NCI-H2081 treated with DMSO at 0.1 percent for 48 hours (cell line): ENCODE measurements at places on chromosomes 5 and 9.

GRCh38 chr5:12125895-12126294, 221.6 kb upstream of the CTNND2 start:
- DNase-seq, result no peak

- no peak for DNase-seq
Measured at GRCh38 chr5:174188295-174188694, 142.8 kb downstream of the NSG2 start.

- no peak for DNase-seq
Measured at GRCh38 chr5:56309262-56309826, 76.2 kb upstream of the ANKRD55 start.

DNA sequence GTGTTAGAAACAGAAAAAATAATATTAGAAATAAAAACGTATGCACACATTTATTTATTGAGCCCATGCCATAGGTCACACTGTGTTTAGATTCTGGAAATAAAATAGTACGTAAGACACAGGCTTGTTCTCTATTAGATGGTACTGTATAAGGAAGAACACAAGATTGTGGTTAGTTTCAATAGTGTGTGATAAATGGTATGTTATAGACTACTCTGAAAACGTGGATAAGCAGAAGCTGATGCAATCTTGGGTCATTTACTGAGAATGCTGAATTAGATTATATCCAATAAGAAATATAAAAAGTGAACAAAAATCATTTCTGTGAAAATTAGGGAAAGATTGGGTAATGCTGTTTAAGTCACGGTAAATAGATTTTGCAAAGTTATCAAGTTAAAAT, 1456.4 kb upstream of the ACO1 start:
- no peak for DNase-seq

DNA sequence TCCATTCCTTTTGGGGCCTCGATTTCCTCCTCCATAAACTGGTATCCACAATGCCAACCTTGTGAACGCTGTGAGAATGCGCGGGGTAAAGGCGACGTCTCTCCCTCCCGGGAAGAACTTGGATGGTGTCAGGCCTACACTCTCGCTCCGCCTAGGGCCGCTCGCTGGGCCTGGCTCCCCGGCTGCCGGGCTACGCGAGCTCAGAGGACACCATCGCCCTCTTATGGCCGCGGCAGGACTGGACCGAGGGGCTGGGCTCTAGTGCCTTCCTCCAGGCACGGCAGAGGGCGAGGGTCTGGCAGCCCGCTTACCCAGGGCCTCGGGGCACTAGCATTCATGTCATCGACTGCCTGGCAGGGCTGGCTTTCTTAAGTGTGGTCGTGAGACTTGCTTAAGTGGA, 1.3 kb upstream of the EXOSC2 start:
- no peak for DNase-seq

DNA sequence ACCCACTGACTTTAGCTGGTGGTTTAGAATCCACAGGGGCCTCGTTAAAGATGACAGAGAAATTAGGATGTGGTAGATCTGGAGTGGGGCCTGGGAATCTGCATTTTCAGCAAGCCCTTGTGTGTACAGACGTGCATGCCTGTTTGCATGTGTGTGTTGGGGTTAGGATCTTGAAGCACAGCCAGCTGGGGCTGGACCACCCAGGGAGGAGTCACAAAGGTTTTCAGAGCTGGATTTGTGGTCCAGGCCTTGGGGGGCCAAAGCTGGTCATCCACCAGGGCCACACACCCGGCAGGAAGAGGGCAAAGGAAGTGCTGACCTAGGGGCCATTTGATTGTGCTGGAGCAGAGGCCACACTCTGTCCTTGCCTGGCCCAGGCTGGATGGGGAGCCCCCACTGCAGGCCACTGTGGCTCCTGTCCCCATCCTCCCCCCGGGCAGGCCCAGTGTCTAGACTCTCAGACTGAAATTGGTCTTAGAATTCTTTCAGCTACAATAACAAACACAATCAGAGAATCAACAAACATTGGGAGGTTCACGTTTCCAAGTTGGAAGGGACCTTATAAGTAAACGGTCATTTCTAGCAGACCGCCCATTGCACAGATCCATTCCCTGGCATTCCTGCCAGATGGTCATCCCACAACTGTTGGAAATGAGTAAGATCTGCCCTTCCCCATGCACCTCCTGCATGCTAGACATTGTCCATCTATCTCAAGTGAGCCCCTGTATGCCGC, 10.3 kb downstream of the CDX1 start:
- DNase-seq, result no peak

DNA sequence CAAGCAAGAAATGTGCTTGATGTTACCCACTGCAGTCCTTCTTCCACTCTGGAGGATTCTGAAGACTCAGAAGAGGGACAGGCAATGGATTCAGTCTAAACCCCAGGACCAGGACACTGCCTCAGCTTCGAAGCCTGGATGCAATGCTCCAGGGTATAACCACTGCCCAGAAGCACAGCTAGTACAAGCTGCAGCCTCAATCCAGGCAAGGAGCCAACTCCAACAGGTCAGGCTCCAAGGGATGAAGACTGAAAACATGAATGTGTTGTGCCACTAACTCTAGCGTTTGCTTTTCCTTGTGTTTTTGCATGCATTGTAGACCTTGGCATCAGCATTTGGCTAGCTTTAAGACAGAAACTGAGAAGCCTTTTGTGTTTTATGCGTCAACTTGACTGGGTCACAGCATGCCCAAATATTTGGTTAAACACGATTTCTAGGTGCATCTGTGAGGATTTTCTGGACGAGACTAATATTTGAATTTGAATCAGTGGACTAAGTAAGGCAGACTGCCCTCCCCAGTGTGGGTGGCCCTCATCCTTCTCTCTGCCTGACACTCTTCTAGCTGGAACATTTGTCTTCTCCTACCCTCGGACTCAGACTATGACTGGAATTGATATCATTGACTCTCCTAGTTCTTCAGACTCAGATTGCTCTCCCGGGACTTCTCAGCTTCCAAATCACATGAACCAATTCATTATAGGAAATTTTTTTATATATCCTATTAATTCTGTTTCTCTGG, 20.5 kb upstream of the GPX3 start:
- no peak for DNase-seq
